ENCODE measurements at places on chromosomes 1 and 21.
A peak's percentile ranks its signal among the peaks of the same experiment; 100 is the strongest.

DNA sequence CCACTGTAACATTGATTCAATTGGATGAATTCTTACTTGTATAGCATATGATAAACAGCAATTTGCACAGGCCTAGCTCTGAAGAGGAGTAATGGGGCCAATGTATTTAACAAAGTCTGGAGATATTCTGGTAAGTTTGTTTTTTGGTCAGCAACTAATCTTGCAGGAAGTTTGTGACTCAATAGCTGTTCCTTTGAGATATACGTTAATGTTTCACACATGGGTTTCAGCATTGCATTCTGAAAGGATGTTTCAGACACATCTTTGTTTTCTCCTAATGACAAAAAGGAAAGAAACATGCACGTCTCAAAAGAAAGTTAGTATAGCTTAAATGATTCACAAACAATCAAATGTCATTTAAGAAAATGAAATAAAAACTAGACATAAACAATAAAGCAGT, 49.0 kb downstream of the LTN1 start:
- no peak for DNase-seq

GRCh38 chr1:197235355-197235754, 32.7 kb upstream of the CRB1 start:
- DNase-seq, result no peak

- DNase-seq, result no peak
Measured at GRCh38 chr1:91572044-91572443, 71.4 kb downstream of the CDC7 start.

- no peak for DNase-seq
Measured at GRCh38 chr21:34852448-34852847, 183.7 kb downstream of the CLIC6 start.

GRCh38 chr1:31745096-31745945, 18.8 kb downstream of the ADGRB2 start:
- peak; percentile 81 for DNase-seq

DNA sequence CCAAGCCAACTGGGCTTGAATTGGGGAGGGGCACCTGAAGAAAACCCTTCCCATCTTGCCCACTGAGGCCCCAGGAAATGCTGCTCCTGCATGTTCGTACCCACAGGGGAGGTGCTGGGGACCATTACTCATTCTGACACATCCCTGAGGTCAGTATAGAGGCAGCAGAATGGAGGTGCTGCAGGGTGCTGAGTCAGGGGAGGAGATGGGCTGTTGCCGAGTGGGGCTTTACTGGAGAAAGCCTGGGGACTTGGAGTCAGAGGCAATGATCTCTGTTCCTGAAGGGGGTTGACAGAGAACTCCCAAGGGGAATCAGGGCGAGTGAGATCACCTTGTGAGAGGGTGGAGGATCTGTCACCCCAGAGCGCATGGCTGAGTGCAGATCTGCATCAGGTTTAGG, 40.2 kb upstream of the KCNA10 start:
- no peak for DNase-seq

- no peak for DNase-seq
Measured at GRCh38 chr1:19209439-19209989, 552 bp downstream of the UBR4 start.

- DNase-seq, result no peak
Measured at GRCh38 chr1:59523745-59524450, 227.0 kb downstream of the FGGY start.

DNA sequence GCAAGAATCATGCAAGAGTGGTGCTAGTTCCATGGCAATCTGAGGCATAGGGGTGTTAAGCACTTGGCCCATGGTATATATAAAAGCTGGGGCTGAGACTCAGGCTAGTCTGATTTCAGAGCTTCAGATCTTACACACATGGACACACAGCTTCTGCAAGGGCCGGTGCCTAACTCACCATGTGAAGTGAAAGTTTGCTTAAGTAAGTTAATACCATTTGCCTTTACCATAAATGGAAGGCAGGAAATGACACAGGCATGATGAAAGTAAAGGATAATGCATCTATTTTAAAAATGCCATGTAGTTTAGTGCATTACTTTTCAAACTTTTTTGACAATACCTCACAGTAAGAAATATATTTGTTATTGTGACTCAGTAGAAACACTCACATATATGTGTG, 122.6 kb downstream of the KCNJ6 start:
- DNase-seq, result no peak

GRCh38 chr21:14533499-14534428, 12.4 kb downstream of the SAMSN1 start:
- DNase-seq, result no peak

All from GM12891 (cell line).